ENCODE measurements at places on chromosomes 11 and 22.

- DNase-seq = no peak
Measured at GRCh38 chr11:12565406-12565805, 108.8 kb upstream of the TEAD1 start.

DNA sequence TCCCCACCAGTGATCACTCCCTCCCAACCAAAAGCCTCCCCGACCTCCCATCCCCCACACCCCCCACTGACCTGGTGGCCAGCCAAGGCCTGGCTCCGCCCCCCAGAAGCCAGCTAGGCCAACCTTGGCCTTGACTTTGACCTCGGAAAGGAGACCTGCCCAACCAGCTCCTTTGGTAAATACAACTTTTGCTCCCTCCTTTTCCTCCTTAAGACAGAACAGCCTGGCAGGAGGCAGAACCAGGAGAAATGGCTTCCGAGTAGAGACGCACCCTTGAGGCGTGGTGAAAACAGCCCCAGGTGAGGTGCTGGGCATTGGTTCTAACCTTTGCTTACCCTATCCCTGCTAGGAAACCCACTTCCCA lies 27.0 kb downstream of the PLEKHA7 start:
- DNase-seq = peak; percentile 29

GRCh38 chr11:38345286-38345685 lies 1747.2 kb upstream of the RAG2 start:
- no peak for DNase-seq

GRCh38 chr22:36369004-36369921 lies 18.5 kb downstream of the MYH9 start:
- no peak for DNase-seq

Data from kidney tubule cell (primary cell).